NCI-H1092 treated with DMSO at 0.1 percent for 48 hours (cell line): ENCODE measurements at places on chromosomes 6 and 20.

- no peak for DNase-seq
Measured at GRCh38 chr20:40634891-40635290, 54.1 kb downstream of the MAFB start.

- no peak for DNase-seq
Measured at GRCh38 chr6:7343546-7344475, 30.8 kb upstream of the SSR1 start.

- no peak for DNase-seq
Measured at GRCh38 chr20:44182863-44183262, 4.1 kb downstream of the JPH2 start.

DNA sequence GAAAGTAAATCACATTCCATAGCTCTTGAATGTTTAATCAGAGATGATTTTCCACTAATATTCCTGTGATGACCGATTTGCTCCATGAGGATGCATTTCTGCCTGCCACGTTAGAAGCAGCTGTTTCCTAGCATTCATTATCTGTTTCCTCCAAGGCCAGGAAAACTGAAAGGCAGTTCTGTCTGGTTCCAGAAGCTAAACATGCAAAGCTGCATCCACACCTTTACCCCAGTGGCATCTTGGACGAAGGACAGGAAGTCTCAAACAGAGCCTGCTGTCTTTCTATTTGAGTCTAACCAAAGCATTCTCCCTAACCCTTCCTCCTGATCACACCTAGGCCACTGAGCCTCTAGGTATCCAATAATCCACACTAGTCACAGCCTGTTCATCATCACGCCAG, 27.6 kb downstream of the CNKSR3 start:
- no peak for DNase-seq

- DNase-seq, result no peak
Measured at GRCh38 chr6:50333696-50334095, 284.0 kb upstream of the DEFB112 start.

DNA sequence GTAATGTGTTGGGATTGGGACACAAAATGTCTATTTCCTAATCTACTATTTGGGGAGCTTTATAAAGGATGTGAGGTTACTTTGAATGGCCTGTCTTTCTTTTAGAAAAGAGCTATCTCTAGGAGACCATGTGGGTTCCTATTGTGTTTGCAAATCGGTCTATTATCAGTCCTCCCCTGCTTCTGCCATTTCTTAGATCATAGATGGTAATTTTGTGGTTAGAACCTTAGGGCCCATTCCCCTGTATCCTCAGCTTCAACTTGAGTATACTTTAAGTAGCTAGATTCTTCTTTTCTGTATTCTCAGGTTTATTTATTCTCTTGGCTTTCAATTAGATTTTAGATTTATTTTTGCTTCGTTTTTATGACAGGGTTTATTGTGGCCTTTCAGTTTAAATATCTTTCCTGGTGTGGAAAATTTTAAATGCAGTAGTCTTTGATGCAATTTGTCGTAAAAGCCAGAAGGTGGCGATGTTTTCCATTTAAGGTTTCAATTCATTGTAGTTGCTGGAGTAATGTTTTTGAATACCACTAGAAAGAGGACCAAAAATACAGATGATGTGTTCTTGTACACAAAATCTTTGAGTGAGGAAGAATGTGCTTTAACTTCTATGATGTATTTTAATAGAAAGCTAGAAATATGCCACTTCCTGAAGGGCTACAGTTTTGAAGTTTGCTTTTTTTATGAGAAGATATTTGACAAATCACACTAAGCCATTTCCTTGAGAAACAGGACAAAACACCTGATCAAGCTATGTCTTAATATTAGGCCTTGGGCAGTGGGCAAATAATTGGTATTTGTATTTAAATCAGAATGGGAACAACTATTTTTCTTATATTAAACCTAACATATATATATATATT, 20.3 kb downstream of the TBPL1 start:
- DNase-seq, result peak; percentile 55

DNA sequence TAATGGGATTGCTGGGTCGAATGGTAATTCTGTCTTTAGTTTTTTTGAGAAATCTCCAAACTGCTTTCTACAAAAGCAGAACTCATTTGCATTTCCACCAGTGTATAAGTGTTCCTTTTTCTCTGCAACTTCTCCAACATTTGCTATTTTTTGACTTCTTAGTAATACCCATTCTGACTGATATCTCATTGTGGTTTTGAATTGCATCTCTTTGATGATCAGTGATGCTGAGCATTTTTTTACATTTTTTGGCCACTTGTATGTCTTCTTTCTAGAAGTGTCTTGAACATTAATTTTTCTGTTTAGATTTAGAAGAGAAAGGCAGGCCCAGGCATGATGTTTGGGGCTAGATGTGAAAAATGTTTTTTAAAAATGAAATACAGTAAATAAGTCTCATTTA, 553.1 kb upstream of the MAN1A1 start:
- no peak for DNase-seq

DNA sequence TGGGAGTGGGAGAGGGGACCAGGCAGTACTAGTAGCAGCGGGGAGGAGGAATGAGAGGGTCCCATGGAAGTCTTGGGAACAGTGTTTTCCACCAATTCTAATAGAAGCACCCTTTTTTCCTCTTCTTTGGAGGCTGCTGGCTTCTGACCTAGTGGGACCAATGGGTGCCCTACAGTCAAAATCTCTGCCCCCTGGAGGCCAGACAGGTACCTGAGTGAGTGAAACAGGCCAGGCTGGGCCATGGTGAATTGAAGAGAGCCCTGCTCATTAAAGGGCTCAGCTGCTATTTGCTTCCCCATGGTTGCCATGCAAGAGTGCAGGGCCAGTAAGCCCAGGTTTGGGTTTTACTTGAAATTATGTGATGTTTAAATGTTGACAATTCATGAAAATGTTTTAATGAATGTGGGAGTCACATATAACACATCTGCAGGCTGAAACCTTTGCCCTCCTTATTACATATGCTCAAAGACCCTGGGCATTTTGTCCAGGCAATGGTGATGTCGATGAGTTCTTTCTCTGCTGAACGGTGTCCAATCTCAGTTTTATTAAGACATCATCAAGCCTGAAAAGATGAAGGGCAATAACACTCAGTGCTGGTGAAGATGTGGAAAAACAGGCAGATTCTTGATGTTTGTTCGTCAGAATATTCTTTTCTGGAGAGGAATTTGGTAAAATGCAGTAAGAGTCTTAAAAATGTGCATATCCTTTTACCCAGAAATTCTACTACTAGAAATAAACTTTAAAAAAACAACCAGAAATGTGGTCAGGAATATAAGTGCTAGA, 42.3 kb upstream of the OCSTAMP start:
- DNase-seq, result no peak

DNA sequence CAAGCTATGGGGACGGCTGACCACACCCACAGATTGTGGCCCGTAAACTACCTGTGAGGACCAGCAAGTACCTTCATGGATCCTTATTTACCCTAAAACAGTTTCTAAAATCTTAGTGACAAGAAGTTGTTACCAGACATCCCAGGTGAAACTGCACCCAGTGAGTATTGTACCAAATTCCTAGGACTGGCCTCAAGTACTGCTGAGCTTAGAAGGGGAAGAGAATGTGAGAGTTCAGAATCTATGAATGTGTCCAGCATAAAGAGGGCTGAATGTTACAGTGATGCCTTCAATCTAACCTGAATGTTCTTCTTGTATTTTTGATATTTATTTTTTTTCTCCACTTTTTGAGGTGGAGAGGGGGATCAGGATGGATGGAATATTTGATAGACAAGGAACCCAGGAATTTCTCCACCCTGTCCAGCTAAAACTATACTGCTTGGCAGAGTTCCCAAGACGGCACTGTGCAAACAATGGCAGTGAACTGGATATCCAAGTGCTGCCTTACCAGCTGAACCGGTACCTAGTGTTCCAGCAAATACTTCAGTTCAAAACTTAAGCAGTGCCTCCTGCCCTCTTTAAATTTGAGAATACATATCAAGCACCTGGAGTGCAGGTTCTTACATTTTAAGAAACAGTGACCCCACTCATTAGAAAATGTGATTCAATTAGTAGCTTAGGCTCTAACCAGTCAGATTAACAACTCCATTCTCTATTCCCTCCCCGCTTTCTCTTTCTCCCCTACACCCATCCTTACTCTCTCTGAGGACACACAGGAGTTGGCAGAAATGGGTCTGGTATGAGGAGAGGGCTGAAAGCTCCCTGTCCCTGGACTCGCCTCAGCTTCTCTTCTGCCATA, 427.3 kb upstream of the FLRT3 start:
- no peak for DNase-seq

GRCh38 chr6:112401083-112401482, 54.0 kb downstream of the RFPL4B start:
- DNase-seq, result no peak

DNA sequence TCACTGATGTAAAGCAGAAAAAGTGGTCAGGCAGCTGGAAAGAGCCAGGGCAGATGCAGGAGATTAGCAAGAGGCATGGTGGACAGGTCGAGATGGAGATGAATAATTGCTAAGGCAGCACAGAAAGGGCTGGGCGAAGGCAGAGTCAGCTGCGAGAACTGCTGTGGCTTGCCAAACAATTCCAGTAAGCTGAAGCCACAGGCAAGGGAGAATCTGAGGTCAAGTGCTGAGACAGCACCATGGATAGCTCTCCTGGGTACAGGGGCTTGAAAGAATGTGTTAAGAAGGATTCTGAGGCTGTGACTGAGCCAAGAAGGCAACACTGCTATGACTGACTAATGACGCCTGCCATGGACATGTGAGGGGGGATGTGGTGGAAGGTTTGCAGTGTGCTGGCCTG, 220.8 kb upstream of the FOXA2 start:
- DNase-seq, result no peak

GRCh38 chr20:3461911-3462677, 8.7 kb upstream of the ATRN start:
- no peak for DNase-seq

DNA sequence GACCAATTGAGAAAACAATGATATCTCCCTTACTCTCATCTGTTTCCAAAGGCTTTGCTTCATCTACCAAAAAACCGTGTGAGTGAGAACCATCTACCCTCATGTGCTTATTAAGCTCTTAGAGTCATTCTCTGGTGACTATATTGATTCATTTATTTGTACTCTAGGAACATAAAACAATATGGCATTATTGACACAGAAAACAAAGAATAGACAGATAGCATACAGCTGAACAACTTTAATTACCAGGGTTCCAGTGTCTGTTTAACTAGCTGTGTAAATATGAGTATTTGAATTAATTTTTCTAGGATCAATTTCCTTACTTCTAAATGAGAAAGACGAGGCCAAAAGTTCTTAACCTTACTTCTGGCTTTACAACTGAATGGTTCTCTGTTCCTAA, 31.3 kb upstream of the HEY2 start:
- peak; percentile 1 for DNase-seq

- no peak for DNase-seq
Measured at GRCh38 chr6:108243836-108244235, 17.0 kb downstream of the SNX3 start.

- no peak for DNase-seq
Measured at GRCh38 chr6:136052031-136052430, 198.1 kb downstream of the MTFR2 start.

- DNase-seq, result no peak
Measured at GRCh38 chr6:120671519-120671918, 662.8 kb downstream of the TBC1D32 start.

DNA sequence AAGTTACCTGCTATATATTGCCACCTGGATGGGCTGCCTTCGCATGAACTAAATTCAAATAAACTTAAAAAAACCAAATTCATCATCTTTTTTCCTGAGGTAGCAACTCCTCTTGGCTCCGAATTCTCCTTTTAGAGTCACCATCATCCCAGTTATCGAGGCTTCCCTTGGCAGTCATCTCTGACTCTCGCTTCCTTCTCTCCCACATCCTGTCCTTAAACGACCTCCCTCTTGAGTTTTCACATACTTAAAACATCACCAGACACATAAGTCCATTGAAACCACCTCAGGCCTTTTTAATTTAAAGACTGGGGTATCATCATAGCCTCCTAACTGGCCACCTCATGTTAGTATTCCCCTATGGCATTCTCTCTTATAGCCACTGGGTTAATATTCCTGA, 296.1 kb upstream of the FLRT3 start:
- no peak for DNase-seq

- DNase-seq, result no peak
Measured at GRCh38 chr20:53510704-53511103, 82.9 kb downstream of the ZNF217 start.

DNA sequence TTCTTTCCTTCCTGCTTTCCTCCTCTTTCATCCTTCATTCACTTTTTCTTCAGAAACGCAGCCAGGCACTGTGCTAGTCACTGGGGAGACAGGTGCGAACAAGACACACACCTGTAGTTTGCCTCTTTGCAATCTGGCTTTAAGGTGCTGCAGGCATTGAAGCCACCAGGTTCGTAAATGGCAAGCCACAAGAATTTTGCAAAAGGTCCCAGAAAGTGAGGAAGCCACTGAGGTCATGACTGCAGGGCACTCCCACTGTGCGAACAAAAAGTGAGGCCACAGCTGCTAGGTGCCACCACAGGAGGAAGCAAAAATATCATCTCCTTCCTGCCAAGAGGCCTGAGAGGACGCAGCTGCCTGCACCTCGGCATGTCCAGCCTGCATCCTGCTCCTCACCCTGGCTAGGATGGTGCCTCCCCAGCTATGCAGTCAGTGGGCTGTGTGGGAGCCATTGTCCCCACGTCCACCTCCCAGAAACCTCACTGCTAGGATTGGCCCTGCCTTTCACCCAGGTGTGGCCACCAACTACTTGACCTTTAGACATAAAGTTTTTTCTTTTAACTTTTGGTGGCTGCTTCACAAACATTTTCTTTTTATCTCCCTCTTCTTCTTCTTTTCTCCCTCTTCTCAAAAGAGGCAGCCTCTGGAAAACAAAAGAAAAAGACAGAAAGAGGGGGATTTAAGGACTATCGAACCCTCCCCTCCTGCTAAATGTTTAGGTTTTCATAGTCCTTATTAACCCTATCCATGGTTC, 230.8 kb downstream of the BCAS1 start:
- DNase-seq, result no peak

- DNase-seq, result no peak
Measured at GRCh38 chr6:157764178-157765068, 58.6 kb upstream of the SNX9 start.

- no peak for DNase-seq
Measured at GRCh38 chr6:44053760-44054556, 73.3 kb downstream of the MRPL14 start.

GRCh38 chr6:82416346-82416745, 52.7 kb downstream of the TPBG start:
- no peak for DNase-seq

- no peak for DNase-seq
Measured at GRCh38 chr20:59291740-59292383, 8.5 kb upstream of the EDN3 start.

- no peak for DNase-seq
Measured at GRCh38 chr6:152150196-152150595, 342.7 kb downstream of the ESR1 start.

GRCh38 chr6:21958428-21958827, 338.4 kb downstream of the PRL start:
- no peak for DNase-seq

- DNase-seq, result no peak
Measured at GRCh38 chr6:124002377-124003081, 198.9 kb downstream of the NKAIN2 start.

GRCh38 chr20:57790176-57790575, 80.4 kb upstream of the PMEPA1 start:
- no peak for DNase-seq

GRCh38 chr20:52761867-52762266, 210.3 kb upstream of the TSHZ2 start:
- no peak for DNase-seq

- peak; percentile 24 for DNase-seq
Measured at GRCh38 chr20:59571551-59572314, 32.6 kb upstream of the PHACTR3 start.
